GOT3 (cell line): ENCODE measurements at places on chromosomes 4 and X.

- no peak for DNase-seq
These were observed 46.0 kb downstream of the GEMIN8 start for GRCh38 chrX:13983734-13984133.

GRCh38 chrX:103537871-103538387 lies 18.6 kb upstream of the RAB40A start:
- DNase-seq = no peak

GRCh38 chr4:66769441-66769840 lies 775.9 kb downstream of the CENPC start:
- no peak for DNase-seq

DNA sequence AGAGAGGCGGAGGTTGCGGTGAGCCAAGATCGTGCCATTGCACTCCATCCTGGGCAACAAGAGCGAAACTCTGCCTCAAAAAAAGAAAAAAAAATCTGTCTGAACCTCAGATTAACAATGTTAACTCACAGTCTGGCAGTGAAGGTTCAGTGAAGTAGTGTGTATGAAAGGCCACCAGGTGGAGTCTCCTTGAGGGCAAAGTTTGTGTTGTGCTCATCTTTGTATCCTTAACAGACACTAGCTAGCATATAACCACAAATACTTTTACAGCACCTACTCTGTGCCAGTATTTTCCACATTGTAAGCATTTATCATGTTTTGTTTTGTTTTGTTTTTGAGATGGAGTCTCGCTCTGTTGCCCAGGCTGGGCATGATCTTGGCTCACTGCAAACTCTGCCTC lies 46.0 kb upstream of the MGST2 start:
- DNase-seq = no peak
